Foreskin keratinocyte (primary cell): ENCODE measurements at places on chromosomes 13 and 19. TPM values are rescaled to one million over a fixed set of nuclear protein-coding genes. Genes with fewer than 3 reads are reported as not detected.
A peak's percentile ranks its signal among the peaks of the same experiment; 100 is the strongest.

BEST2 gene
- polyA plus RNA-seq = not detected in 2 replicates

- DNase-seq = no peak
Observed at GRCh38 chr13:95391362-95391761, 90.1 kb upstream of the ABCC4 start.

GRCh38 chr13:44306371-44307192 lies 67.0 kb upstream of the SERP2 start:
- DNase-seq = peak; percentile 99

GRCh38 chr13:110347535-110348308 lies 40.6 kb downstream of the COL4A2 start:
- peak; percentile 100 for DNase-seq

GRCh38 chr19:8141726-8142512 lies 7.5 kb downstream of the FBN3 start:
- DNase-seq = no peak

FCGBP gene
- polyA plus RNA-seq = 0.04 TPM in 1 of 2 replicates, not detected in the other
